ENCODE measurements at places on chromosomes 12 and 14. TPM values are rescaled to one million over a fixed set of nuclear protein-coding genes. Genes with fewer than 3 reads are reported as not detected.

The TMPRSS12 gene
- not detected for total RNA-seq

The CKAP4 gene
- total RNA-seq: 19.8 TPM

The RHEBL1 gene
- not detected for total RNA-seq

The SCNN1A gene
- 40.1 TPM for total RNA-seq

The STON2 gene
- 1.0 TPM for total RNA-seq

The ADSS1 gene
- total RNA-seq: 4.1 TPM

GRCh38 chr12:27652174-27652763 lies 44.0 kb upstream of the REP15 start:
- H3K27ac ChIP-seq: no peak overlapping the region
- DNase-seq: no peak
- no peaks in the 10 kb centered on the region for H3K27me3 ChIP-seq
- no peaks in the 10 kb centered on the region for H3K4me1 ChIP-seq

DNA sequence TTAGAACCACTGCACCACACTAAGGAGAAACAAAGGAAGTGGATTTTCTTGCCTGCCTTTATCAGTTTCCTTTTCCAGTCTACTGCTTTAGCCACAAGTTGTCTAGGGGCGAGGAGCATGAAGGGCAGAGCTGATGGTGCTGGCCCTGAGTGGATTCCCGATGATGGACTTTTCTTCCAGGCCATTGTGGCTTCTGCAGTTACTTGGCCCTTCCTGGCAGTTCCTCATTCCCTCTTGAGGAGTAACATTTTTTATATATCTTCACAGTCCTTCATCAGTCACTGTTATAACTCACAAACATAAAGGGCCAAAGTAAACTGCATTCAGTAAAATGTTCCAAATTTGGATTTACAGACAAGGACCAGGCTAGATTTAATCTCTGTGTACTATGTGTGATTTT lies 61.2 kb upstream of the SRSF5 start:
- no peak overlapping the region for H3K4me3 ChIP-seq
- peaks cover 21% of the 10 kb centered on the region for H3K4me1 ChIP-seq
- no peak overlapping the region for H3K27ac ChIP-seq
- DNase-seq: no peak
- no peaks in the 10 kb centered on the region for H3K27me3 ChIP-seq

DNA sequence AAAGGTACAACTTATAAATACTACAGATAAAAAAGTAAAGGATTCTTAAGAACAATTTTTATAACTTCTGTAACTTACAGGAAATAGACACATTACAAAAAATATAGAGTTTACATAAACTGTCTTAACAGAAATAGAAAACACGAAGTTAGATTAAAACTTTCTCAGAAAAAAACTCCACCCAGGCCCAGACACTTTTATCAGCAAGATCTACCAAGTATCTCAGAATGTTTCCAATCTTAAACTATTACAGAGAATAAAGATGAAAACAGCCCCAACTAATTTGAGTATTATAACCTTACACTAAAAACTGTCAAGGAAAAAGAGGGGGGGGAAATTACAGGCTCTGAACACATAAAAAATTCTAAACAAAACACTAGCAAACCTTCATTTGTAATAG lies 8.2 kb downstream of the ZFC3H1 start:
- no peaks in the 10 kb centered on the region for H3K36me3 ChIP-seq
- no peak for DNase-seq

DNA sequence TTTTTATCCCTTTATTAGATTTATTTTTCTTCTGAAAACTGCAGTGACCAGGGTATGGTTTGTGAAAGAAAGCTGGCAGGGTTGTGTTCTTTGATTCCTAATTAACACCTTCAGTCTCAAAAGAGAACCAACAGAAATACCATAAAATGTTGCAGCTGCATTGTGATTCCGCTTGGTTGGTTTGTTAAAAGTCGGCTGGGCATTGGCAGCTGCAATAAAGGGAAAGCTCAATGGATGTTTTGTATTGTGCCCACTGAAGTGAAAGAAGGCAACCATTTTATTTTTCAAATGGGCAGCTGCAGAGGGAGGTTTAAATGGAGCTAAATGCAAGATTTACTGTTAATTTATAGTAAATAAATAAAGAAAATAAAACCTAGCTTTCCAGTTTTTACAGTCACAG lies 16.7 kb downstream of the LGR5 start:
- no peaks in the 10 kb centered on the region for H3K4me1 ChIP-seq
- H3K36me3 ChIP-seq: no peaks in the 10 kb centered on the region
- H3K27ac ChIP-seq: no peak overlapping the region
- peaks cover 5% of the 10 kb centered on the region for H3K27me3 ChIP-seq
- H3K4me3 ChIP-seq: no peak overlapping the region

GRCh38 chr12:6627616-6628015 lies 8.1 kb downstream of the LPAR5 start:
- DNase-seq: no peak
- H3K36me3 ChIP-seq: no peaks in the 10 kb centered on the region
- no peaks in the 10 kb centered on the region for H3K27me3 ChIP-seq
- no peak overlapping the region for H3K27ac ChIP-seq
- H3K4me3 ChIP-seq: no peak overlapping the region

DNA sequence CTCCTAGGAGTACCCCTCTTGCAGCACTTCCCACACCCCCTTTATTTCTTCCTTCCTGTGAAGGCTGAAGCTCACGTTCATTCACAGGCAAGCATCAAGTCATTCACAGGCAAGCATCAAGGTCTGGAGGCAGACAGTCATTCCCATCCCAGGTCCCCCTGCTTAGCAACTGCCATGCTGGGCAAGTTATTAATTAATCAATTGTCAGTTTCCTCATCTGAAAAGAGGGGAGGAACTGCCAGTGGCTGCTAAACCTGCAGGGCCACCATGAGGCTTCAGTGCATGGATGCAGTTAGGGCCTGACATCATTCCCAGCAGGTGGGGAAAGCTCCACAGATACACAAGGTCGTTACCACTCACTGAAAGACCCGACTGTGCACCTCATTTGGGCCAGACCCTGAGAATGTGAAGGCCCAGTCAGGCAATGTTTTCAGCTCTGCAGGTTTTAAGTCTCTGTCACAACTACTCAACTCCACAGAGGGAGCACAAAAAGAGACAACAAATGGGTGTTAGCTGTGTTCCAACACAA lies 85.0 kb upstream of the GPR68 start:
- peaks cover 9% of the 10 kb centered on the region for H3K4me1 ChIP-seq
- peaks cover 5% of the 10 kb centered on the region for H3K36me3 ChIP-seq
- H3K4me3 ChIP-seq: no peak overlapping the region

GRCh38 chr14:24315807-24316596 lies 4.7 kb downstream of the LTB4R start:
- no peak overlapping the region for H3K4me3 ChIP-seq
- H3K36me3 ChIP-seq: no peaks in the 10 kb centered on the region
- no peaks in the 10 kb centered on the region for H3K4me1 ChIP-seq
- DNase-seq: no peak
- no peak overlapping the region for H3K27ac ChIP-seq

GRCh38 chr12:110846615-110847566 lies at the start of gene CCDC63:
Gene CCDC63 (plus strand): TSS chr12:110846987. CDS start chr12:110852955, 5,968 bp downstream.
- peak; percentile 29 for DNase-seq
- H3K27ac ChIP-seq: no peak within 1 kb of the TSS
- peaks cover 12% of the 10 kb centered on the region for H3K27me3 ChIP-seq

- no peak overlapping the region for H3K4me3 ChIP-seq
- no peaks in the 10 kb centered on the region for H3K27me3 ChIP-seq
- H3K27ac ChIP-seq: no peak overlapping the region
- no peaks in the 10 kb centered on the region for H3K36me3 ChIP-seq
- H3K4me1 ChIP-seq: no peaks in the 10 kb centered on the region
Observed at GRCh38 chr12:51866762-51867161, 18.2 kb upstream of the FIGNL2 start.

DNA sequence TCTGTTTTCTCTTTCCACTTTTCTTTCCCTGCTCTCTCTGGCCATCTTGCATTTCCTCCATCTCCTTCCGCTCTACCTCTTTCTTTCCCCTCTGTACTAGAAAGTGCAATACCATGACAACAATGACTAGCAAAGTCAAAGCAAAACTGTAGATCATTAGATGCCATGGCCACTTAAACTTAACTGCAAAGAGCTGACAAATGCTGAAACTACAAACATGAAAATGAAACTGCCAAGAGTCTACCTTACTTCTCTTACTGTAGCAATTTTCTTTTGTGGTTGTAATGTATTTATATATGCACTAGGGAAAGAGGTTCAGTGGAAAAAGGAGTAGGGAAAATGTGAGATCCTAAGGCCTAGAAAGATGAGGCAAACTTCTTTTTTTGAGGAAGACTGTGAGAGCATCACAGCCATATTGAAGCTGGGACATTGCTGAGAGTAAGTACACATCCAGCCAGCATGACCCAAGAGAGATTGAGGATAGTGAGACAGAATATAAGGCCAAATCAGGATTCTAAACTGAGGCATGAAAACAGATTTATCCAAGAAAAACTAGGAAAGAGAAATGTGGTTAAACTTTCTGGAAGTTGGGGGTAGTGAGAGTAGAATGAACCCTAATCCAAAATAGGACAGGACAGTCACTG lies 276.6 kb upstream of the NAV3 start:
- no peak overlapping the region for H3K4me3 ChIP-seq
- no peaks in the 10 kb centered on the region for H3K4me1 ChIP-seq
- no peak for DNase-seq
- H3K27ac ChIP-seq: no peak overlapping the region
- H3K36me3 ChIP-seq: no peaks in the 10 kb centered on the region

DNA sequence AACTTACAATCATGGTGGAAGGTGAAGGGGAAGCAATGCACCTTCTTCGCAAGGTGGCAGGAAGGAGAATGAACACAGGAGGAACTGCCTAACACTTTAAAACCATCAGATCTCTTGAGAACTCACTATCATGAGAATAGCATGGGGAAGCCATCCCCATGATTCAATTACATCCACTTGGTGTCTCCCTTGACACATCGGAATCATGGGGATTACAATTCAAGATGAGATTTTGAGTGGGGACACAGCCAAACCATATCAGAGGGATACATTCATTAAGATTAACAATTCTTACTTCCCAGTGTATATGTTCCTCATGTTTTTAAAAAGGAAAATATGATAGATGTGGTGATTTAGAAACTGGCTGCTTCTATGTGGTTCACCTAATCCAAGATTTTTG lies 117.9 kb downstream of the PDE3A start:
- no peaks in the 10 kb centered on the region for H3K27me3 ChIP-seq
- H3K27ac ChIP-seq: no peak overlapping the region
- H3K4me1 ChIP-seq: no peaks in the 10 kb centered on the region
- H3K36me3 ChIP-seq: no peaks in the 10 kb centered on the region

GRCh38 chr12:75658901-75659823 lies 147.8 kb upstream of the KRR1 start:
- H3K36me3 ChIP-seq: no peaks in the 10 kb centered on the region
- H3K27ac ChIP-seq: no peak overlapping the region
- H3K4me1 ChIP-seq: no peaks in the 10 kb centered on the region
- H3K4me3 ChIP-seq: no peak overlapping the region
- no peaks in the 10 kb centered on the region for H3K27me3 ChIP-seq
- DNase-seq: no peak

DNA sequence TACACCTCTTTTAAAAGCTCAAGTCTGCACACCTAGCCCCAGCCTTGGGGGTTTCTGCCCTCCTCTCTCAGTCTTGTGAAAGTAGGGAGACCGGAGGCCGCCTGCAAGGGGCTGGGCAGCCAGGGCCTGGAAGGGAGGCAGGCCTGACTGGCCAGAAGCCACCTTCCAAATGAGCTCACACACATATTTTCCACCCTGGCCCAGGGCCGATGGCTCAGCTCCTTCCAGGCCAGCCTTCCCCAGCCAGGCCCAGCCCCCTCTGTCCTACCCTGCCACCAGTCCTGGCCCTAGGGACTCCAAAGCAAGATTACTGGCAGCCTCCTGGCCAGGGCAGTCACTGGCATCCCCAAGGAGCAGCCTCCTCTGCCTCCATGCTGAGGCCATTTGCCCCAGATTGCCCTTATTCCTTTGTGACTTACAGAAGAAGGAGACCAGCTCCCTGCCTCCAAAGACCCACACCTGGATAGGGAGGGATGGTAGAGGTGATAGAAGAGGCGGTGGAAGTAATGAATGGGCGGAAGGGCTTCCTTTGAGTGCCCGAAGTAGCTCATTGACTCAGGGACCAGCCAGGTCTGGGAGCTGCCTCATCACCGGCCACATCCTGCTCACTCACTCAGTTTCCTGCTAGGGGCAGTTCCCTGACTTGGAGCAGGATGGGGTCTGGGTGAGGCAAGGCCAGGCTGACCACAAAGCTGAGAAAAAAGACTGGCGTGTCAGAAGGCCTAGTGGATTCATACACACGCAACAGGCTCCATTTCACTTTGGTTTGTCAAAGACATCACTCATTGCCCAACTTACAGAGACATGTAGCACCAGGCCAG lies 14.8 kb downstream of the MMP14 start:
- H3K4me1 ChIP-seq: peaks cover 16% of the 10 kb centered on the region
- peak overlapping the region; percentile 64 for H3K27ac ChIP-seq
- H3K4me3 ChIP-seq: no peak overlapping the region
- no peaks in the 10 kb centered on the region for H3K27me3 ChIP-seq
- H3K36me3 ChIP-seq: peaks cover 3% of the 10 kb centered on the region

DNA sequence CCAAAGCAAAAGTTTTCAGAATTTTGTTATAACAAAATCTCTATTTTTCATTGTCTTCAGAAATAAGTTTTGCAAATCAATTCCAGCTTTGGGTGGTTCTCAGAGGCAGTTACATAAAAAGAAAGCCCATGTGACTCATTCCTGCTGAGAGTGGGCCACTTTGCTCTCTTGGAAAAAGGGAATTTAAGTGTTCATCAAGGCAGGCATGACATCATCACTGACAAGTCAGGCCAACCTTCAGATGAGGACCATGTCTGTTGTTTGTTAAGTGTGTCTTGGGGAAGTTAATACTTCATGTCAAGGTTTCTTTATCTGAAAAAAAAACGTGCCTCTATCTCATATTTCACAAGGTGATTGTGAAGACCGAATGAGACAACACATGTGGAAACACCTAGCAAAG lies 519.8 kb upstream of the TMPO start:
- DNase-seq: no peak
- H3K36me3 ChIP-seq: no peaks in the 10 kb centered on the region
- H3K27ac ChIP-seq: no peak overlapping the region
- H3K4me3 ChIP-seq: no peak overlapping the region

DNA sequence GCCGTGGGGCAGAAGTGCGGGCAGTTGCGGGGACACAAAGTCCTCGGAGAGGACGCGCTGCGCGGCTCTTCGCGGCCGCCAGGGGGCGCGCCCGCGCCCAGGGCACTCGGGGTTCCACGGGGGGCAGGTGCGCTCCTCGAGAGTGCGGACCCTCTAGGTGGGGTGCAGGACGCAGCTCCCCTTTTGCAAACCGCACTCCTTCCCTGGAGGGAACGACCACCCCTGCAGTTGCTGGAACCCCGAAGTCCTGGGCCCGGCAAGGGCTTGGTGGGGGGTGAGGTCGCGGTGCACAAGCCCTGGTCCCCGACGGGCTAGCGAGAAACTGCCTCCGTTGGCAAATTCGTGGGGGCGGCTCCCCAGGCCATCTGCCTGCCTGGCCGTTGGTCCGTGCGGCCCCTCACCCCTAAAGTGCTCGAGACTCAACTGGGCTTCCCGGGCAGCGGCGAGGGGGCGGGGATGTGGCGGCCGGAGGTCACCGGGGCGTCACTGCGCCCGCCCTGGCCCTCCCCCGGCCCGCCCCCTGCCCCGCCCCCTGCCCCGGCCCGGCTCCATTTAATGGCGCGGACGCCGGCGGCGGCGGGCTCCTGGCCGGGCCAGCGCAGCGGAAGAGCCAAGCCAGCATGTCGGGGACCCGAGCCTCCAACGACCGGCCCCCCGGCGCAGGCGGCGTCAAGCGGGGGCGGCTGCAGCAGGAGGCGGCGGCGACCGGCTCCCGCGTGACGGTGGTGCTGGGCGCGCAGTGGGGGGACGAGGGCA lies at the start of gene ADSS1:
Gene ADSS1 (plus strand): TSS at position 579 of the 756 bp plus-strand sequence. CDS start 42 bp downstream, at position 621.
- DNase-seq: peak; percentile 73
- H3K4me3 ChIP-seq: peak within 1 kb of the TSS; percentile 60
- no peaks in the 10 kb centered on the region for H3K27me3 ChIP-seq
- H3K27ac ChIP-seq: peak within 1 kb of the TSS; percentile 26
- no peaks in the 10 kb centered on the region for H3K4me1 ChIP-seq
- no peaks in the 10 kb centered on the region for H3K36me3 ChIP-seq
